ENCODE measurements at places on chromosomes 4 and X.
A peak's percentile ranks its signal among the peaks of the same experiment; 100 is the strongest.

- DNase-seq: no peak
These were observed 88.1 kb downstream of the CCSER1 start for GRCh38 chr4:90215286-90215685.

DNA sequence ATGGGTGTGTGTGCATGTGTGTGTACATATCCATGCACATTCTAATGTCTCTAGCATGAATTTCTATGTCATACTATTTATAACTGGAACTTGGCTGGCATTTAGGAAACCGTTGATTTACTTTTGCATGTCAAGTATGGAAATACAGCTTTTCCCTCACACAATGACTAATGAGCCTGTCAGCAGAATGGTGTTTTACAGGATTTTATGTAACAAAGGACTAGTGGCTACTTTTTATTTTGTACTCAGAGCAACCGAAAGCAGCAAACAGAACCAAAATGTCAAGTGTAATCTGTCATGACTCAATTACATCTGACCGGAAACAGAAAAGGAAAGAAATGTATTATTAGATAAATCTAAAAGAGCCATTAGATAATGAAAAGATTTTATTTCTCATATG lies 1911.5 kb upstream of the AGA start:
- no peak for DNase-seq

DNA sequence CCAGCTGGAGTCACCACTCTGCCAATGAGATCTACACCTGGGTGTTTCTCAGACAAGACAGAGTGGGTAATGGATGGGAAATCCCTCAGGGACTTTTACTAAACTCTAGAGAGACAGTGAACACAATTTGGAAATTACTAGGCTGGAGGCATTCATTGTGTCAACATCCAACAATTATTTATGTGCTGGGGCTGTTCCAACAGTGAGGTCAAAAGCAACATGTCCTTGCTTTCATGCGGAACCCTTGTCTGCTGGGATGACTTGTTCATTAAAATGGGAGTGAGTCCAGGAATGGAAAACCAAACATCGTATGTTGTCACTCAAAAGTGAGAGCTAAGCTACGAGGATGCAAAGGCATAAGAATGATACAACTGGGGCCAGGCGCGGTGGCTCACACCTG lies 54.0 kb downstream of the DRD5 start:
- no peak for DNase-seq

GRCh38 chrX:37420185-37420584 lies 71.0 kb downstream of the PRRG1 start:
- no peak for DNase-seq

DNA sequence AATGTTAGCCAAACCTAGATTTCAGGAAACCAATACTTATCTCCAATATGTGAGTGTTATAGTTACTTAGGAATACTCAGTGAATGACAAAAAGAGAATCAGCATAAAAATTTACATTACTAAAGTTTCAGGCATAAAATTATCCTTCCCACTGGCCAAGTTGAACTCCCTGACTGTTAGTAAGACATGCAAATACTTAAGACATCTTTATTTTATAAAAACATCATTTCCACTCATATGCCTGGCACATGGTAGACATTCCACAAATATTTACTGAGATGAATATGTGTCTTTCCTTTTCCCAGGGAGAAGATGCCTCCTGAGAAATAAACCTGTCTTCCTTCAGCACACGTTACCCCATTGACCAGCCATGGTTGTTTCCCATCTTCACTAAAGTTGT lies 7.3 kb downstream of the VEGFD start:
- DNase-seq: no peak

DNA sequence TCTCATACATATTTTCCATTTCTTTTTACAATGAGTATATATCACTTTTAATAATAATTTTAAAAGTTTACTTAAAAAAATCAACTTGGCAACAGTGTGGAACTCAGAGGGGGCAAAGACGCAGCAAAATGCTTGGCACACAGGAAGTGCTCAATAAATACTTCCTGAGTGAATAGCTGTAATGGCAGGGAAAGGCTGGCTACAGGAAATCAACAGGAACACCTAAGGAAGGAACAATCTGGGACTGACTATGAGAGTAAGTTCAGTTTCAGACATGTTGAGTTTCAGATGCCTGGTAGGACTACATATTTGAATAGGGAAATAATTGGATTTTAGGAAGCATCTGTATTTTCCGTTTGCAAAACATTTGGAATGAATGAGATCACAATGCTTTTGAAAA lies 137.6 kb downstream of the SCLT1 start:
- DNase-seq: no peak

- no peak for DNase-seq
These were observed 325.5 kb upstream of the F9 start for GRCh38 chrX:139204898-139205667.

DNA sequence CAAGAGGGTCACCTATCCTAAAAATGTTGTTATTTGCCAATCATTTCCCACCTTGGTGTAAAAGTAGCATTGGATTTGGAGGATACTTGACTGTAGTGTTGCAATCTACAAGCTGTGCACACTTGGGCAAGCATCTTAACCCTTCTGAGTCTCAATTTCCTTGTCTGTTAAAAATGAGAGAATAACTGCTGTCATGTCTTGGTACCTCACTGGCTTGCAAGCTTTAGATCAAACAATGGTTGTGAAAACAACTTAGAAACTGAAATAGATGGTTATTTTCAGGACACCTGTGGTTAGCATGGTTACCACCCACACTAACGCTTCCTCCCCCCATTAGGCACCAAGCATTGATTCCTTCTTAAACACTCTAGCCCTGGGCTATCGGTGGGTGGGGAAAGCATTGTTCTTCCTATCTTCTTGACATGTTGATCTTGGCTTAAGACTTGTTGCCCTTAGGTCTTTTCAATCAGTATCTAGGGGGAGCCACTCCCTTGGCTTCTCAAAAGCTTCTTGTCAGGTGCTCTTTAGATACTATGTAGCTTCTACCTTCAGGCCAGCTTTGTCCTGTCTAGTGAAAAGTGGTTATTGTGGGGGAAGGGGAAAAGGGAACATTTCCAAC lies 10.6 kb upstream of the AMOT start:
- no peak for DNase-seq

DNA sequence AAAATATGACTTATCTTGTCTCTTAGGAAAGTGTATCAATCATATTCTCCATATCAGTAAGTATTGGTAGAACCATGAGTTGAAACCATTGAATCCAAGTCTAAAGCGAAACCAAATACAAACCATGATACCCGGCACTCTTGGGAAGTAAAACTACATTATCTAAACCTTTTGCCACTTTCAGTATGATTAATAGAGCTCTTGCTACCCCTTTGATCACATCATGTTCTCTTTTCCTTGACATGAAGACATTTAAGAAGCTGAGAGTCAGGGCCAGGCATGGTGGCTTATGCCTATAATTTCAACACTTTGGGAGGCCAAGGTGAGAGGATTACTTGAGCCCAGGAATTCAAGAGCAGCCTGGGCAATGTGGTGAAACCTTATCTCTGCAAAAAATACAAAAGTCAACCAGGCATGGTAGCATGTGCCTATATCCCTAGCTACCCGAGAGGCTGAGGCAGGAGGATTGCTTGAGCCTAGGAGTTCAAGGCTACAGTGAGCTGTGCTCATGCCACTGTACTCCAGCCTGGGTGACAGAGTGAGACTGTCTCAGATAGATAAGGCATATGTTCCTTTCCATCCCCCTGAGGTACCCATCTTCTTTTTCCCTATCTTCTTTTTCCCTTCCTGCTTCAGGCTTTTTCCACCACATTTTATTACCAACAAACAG lies 45.4 kb downstream of the CEP135 start:
- no peak for DNase-seq

DNA sequence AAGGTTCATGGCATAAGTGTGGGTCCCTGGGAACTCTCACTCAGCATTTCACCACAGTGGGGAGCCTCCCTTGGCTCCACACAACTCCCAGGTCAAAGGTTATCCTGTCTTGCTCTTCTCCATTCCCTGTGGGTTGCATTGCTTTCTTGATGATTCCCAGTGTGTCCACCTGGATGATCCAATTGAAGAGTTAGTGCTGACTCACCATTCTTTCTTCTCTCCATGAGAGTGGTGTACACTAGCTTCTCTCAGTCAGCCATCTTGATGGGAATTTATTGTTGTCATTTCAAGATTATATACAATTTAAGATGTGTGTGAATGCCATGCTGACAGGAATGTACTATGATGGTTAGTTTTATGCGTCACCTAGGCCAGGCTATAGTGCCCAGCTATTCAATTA lies 25.6 kb upstream of the C4orf17 start:
- DNase-seq: no peak

- DNase-seq: peak; percentile 5
These were observed 54.0 kb downstream of the SLC9A7 start for GRCh38 chrX:46704767-46705386.

GRCh38 chr4:87918314-87919058 lies 57.0 kb upstream of the SPP1 start:
- no peak for DNase-seq

DNA sequence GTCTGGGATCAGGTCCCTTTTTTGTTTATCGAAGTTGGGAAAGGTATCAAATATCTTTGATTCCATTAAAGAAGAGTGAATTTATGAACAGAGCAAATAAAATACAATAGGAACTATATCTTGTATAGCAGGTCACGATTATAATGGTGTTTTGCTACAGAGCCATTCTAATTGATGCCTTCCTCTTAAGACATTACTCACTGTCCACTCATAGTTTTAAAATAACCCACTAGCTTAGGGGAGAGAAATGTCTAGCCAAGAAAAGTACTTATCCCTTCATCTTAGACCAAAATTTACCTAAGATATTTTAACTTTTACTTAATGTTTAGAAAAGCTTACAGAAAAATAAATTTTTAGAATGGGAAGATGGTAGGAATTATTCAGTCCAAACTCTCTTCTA lies 112.0 kb upstream of the PABPC4L start:
- DNase-seq: no peak

DNA sequence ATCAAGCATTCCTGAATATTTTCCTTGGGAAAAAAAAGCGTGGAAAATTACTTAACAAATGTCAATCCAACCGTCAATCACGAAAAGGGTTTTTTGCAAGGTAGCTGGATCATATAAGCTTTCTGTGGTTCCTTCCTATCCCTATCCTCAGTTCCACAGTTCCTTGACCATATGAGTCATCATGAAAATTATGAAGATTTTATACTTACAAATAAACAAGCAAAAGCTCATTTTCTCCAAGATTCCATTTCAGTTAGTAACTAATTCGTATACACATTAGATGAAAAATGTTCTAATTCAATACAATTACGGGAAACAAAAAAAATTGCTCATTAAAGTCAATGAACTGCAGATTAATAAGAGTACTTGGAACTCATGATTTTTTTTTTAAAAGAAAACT lies 228.8 kb downstream of the NSUN7 start:
- no peak for DNase-seq

Measured in stimulated activated CD4-positive, alpha-beta T cell treated with anti-CD3 and anti-CD28 coated beads, Interleukin-4, amount 100 ng/mL, for 4 hours (primary cell).